Renal pelvis (tissue), 12 donors: ENCODE measurements at places on chromosomes 3 and 15.

- DNase-seq = peak; percentile 71
These were observed 209.4 kb downstream of the CADPS start for GRCh38 chr3:62665627-62666437.

DNA sequence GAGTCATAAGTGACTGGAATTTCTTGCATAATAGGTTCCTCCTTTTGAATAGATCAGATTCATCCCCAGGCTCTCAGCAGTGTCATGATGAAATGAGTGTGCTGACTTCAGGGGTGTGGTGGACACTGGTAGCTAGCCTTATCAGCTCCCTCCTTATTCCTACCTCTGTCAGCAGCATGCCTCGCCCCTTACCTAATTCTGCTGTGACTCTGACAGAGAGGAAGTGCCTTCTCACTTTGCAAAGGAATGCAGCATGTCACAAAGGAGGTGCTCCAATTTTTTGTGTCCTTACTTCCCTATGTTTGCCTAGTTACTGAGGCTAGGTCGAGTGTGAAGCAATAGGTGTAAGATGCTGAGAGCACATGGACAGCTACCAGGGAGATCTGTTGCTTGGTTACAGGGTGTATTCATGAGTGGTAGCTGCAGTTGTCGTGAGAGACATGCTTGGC lies 90.6 kb downstream of the TNFAIP8L3 start:
- no peak for DNase-seq

DNA sequence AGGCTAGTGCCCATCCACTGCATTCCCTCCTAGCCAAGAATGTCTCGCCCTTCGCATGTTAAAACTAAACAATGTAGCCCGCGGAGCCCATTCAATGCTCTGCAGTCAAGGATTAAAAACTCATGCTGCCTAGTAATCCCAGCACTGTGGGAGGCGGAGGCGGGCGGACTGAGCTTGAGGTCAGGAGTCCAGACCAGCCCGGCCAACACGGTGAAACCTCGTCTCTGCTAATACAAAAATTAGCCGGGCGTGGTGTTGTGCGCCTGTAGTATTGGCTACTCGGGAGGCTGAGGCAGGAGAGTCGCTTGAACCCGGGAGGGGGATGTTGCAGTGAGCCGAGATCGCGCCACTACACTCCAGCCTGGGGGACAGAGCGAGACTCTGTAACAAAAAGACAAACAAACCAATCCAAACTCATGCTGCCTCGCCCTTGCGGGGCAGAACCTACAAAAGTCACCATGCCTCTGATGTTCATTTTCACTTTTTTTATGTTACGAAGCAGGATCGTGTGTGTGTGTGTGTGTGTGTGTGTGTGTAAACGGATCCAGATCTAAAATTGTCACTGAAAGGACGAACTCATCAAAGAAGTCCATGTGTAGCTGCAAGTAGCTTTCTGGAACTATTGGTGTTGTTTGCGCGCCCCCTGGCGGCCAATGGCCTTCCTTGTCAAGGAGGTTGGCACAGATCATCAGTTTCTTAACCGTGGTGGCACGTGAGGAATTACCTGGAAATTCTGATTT lies 54.8 kb upstream of the SPESP1 start:
- DNase-seq = peak; percentile 92

- no peak for DNase-seq
These were observed 4.5 kb upstream of the MRPS22 start for GRCh38 chr3:139339219-139339906.

- peak; percentile 77 for DNase-seq
These were observed 273.3 kb upstream of the ICE2 start for GRCh38 chr15:60751985-60752952.

DNA sequence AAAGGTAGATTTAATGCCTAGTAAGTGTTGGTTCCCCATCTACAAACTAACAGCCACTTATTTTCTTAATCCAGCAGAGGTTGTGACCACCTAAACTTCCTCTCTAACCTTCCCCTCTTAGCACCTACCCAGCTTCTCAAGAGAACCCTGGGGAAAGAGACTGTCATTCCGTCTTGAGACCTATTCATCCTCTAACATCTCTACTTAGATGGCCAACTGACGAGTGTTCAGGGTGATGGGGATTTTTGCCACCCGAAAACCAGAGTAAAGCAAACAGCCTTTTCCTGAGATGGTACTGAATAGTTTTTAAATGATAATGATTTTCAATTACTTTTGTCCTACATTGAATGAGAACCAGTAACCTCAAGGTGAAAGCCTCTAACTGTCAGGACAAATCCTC lies 9.3 kb upstream of the GBE1 start:
- DNase-seq = no peak

- DNase-seq = no peak
These were observed 29.4 kb downstream of the DLG1 start for GRCh38 chr3:197269024-197269423.

DNA sequence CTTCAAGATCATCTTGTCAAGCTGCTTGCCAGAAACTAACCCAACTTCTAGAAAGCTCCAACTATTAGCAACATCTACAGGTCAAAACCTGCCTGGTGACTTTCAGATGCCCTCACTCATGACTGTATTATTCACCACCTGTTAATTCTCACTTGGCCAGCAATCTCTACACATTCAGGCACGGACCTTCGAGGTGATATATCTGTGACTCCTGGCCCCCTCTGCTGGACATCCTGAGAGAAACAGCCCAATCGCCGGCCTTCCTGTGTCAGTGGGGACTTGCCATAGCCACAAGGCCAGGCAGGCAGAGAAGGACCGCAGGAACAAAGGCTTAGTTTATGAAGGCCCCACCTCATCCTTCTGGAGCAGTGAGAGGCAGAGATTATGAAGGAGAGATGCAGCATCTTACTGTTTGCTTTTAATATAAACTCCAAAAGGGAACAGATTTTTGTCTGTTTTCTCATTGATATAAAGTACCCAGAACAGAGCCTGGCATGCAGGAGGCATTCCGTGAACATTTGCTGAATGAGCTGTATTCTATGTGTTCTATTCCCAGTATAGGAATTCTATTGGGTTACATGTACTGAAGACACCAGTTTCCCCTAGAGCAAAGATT lies 24.4 kb upstream of the OCA2 start:
- peak; percentile 77 for DNase-seq

DNA sequence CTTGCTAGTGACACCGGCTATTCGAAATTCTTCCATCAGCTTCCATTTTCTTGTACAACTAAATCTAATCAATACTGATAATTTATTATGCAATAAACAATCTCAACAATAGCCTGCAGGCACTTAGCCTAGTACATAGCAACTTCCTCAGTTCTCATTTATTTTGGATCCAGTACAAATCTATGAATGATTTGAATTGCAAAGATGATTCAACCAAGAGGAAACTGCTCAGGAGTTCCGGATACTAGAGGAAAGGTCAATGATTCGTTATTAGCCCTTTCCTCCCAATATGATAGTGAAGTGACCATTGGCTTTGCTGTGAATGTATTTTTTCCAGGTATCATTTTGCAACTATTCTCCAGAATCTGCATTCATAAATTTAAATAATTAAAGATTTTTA lies 827.0 kb downstream of the CADM2 start:
- DNase-seq = no peak

DNA sequence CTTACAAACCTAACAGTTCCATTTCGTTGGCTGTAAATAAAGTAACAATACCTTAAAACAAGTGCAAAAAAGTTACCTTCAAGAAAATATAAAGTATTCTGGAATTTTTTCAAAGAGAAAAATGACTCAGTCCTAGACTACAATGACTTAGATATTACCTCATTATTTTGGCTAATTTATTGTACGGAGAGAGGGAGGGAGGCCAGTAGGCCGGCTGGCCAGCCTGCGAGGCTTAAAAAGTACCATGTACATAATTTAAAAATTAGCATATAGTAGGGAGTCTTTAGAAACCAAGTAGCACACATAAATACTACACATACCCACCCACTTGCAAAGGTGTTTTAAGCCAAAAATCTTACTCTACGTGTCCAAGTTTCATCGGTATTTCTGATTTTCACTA lies 41.9 kb upstream of the MAP4 start:
- DNase-seq = no peak

DNA sequence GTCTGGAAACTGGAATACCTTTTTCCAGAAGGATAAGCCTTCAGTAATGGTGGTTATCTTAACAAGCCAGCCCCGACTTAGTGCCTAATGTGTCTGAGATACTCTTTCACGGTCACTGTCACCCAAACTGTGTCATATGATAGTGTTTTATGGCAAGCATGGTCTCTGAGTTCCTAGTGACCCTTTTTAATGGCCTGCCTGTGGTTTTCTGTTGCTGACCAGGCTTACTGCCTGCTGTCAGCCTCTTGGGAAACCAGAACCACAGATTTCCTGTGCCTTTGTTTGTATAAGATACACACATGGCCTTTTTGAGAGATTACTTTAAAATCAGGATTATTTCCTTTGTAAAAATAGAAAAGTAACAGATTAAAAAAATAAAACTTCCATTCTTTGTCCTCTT lies 22.4 kb downstream of the HPS3 start:
- peak; percentile 38 for DNase-seq
